ENCODE measurements at places on chromosomes 3 and 15.

GRCh38 chr15:56243163-56244037 lies at the start of gene RFX7:
Gene RFX7, minus strand, starts transcription at chr15:56243879. Its CDS starts 594 bp downstream, at chr15:56243285.
- DNase-seq: peak; percentile 73

DNA sequence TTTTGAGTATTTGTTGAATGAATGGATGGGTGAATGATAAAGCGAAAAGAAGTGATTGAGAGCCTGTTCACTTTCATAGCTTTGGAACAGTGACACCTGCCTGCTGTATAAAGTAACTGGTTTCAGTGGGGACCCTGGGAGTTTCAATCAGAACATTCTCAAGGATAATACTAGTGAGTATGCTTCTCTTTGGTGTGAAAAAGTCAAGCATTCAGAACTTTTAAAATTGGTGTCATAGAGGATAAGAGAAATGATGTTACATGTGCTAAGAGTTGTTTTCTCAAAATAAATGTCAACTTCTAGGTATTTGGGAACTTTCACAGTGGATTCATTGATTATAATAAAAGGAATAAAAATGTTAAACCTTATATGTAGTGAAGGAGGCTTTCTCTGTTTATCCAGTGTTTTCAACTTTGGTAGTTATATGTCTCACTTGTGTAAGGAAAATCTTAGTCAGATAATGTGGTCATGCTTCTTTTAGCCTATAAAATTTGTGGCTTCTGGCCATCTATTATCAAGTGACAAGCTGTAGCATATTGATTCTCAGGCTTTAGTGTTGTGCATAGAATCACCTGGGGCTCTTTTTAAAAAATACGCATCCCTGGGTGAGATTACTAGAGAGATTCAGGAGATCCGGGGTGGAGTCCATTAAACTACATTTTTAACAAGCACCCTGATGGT lies 11.9 kb downstream of the LRCH3 start:
- DNase-seq: no peak

DNA sequence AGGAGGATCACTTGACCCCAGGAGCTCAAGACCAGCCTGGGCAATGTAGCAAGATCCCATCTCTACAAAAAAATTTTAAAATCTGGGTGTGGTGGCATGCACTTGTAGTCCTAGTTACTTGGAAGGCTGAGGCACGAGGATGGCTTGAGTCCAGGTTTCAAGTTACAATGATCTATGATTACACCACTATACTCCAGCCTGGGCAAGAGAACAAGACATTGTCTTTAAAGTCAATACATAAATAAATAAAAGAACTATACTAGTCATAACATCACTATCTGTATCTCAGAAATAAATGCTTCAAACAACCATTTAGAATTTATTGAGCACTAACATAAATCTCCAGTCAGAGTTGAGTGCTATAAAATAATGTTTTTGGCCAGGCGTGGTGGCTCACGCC lies 8.5 kb upstream of the PHLDB2 start:
- peak; percentile 82 for DNase-seq

DNA sequence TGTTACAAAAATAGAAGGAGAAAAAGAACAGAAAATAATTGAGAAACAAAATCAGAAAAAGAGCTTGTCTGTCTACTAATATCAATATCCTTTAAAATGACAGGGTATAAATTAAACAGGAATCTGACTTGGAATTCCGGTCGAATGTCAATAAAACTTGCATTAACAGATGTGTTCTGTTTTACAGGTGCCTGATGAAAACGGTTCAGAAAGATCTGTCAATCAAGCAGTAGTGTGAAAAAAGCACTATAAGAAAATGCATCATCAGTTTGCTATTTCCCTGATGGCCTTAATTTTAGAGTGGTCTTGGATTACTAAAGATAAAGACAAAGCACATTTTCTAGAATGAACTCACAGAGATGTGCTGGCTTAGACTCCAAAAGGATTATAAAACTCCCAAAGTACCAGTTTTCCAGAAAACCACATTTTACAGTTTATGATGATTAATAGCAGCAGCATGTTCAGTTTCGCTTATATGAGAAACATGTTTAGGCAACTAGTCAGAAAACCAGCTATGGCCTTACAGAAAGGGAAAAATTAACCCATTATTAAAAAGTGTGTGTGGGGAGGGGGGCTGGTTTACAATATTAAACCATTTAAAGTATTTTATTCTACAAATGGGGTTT lies 8.2 kb upstream of the C3orf38 start:
- DNase-seq: peak; percentile 22

DNA sequence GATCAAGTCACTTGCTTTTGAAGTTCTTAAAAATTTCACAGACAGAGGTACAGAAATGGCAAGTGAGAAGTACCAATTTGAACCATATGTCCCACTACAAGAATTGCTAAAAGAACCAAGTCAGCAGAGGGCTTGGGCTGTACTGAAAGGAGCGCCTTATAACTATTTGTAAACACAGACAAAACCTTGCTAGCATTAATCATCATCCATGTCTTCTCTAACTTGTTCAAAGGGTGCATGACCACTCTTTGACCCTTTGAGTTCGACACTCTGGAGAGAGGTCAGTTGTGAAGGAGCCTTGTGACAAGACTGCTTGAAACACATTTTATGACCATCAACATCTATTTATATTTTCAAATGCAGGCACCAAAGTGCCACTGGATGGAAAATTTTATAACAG lies 191.7 kb downstream of the PDZRN3 start:
- DNase-seq: no peak

- DNase-seq: no peak
These were observed 85.4 kb upstream of the ABHD2 start for GRCh38 chr15:89002830-89003229.

GRCh38 chr3:156725682-156726081 lies 51.3 kb downstream of the TIPARP start:
- DNase-seq: no peak

DNA sequence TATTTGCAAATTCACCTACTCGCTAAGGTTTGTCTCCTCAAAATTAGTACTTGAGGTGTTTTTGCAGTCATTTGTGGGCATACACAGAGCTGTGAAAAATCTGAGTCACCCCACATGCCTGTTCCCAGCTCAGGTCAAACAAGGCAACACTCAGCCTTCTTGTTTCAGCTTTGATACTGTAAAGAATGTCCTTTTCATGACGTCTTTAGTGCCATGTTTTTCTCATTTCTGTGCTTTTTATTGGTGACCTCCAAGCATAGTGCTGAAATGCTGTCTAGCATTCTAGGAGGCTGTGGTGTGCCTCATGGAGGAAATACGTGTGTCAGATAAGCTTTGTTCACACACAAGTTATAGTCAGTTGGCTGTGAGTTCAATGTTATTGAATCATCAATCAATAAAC lies 8.8 kb downstream of the CAPN3 start:
- DNase-seq: no peak

All from fibroblast of pulmonary artery (primary cell).